Psoas muscle (tissue), 8 donors: ENCODE measurements at places on chromosomes 6 and 20. TPM values are rescaled to one million over a fixed set of nuclear protein-coding genes. Genes with fewer than 3 reads are reported as not detected.
A peak's percentile ranks its signal among the peaks of the same experiment; 100 is the strongest.

- DNase-seq, result no peak
These were observed 15.2 kb downstream of the VNN1 start for GRCh38 chr6:132698608-132699007.

The AAR2 gene
- 24.5 TPM for polyA plus RNA-seq

The HM13 gene
- polyA plus RNA-seq, result 44.0 TPM

DNA sequence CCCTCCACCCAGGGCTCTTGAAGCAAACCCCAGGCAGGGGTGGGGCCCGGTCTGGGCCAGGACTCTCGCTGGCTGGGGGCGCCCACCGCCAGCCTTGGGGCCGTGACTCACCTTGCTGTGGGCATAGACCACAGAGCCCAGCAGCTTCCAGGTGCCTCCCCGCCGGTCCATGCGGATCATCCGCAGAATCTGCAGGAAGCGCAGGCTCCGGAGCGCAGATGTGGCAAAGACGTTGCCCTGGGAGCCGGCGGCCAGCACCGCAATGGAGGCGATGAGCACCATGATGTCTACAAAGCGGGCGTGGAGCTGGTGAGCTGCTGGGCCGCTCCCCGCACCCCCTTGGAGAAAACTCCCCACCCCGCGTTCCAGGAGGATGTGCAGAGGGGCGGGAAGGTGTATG, 27.9 kb downstream of the KCNQ2 start:
- DNase-seq, result no peak

DNA sequence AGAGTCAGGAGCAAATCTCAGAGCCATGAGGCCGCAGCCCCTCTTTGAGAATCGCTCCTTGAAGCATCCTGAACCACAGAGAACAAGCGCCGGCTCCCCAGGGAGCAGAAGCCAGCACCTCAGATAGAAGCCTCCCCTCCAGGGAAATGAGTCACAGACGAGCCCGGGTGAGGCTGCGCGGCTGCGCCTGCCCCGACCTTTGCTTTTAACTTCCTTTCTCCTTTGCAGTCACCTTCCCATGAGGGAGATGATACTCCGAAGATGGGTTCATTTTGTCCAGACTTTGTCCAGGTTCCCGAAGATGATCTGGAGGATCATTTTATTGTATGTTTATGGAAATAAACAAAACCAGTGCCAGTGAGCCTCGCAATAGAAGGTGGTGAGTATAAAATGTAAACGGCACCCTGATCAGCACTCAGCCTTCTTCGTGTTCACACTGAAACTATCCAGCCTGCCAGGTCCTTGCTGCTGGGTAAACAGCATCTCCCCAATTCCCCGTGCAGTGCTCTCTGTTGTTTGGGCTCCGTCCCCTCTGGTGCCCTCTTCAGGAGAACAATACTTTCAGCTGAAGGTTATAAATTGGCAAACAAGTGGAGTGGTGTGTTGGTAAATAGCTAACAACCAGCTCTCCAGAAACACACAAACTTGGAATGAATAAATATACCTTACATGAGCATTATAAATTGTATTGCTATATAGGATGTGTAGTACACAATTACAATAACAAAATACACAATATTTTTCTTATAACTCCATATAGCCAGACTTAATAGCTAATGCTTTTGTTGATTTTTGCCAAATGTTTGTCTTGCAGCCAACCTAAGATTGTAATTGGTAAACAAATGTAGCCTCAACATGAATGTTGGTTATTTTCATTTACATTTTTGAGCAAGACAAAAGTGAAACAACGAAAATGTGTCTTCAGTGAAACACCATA, 41.4 kb upstream of the TMEM181 start:
- no peak for DNase-seq

- no peak for DNase-seq
These were observed 370.4 kb upstream of the HSF2 start for GRCh38 chr6:122028933-122029522.

The BCAS4 gene
- 0.28 TPM for polyA plus RNA-seq

DNA sequence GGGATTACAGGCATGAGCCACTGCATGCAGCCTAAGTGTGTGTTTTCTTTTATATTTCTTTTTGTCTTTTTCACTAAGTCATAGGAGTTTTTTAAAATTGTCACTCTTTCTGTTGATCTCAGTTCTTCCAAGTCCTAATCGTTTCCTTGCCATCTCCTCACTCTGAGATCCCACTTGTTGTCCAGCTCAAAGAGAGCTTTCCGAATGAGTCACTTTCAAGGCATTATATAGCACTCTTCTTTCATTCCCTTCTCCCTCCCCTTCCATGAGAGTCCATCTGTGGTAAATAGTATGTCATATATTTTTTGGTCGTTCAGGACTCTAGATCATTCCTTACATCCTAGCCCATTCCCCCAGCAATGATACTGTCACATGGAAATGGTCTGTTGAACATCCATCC, 4.3 kb downstream of the VAPB start:
- DNase-seq, result no peak

DNA sequence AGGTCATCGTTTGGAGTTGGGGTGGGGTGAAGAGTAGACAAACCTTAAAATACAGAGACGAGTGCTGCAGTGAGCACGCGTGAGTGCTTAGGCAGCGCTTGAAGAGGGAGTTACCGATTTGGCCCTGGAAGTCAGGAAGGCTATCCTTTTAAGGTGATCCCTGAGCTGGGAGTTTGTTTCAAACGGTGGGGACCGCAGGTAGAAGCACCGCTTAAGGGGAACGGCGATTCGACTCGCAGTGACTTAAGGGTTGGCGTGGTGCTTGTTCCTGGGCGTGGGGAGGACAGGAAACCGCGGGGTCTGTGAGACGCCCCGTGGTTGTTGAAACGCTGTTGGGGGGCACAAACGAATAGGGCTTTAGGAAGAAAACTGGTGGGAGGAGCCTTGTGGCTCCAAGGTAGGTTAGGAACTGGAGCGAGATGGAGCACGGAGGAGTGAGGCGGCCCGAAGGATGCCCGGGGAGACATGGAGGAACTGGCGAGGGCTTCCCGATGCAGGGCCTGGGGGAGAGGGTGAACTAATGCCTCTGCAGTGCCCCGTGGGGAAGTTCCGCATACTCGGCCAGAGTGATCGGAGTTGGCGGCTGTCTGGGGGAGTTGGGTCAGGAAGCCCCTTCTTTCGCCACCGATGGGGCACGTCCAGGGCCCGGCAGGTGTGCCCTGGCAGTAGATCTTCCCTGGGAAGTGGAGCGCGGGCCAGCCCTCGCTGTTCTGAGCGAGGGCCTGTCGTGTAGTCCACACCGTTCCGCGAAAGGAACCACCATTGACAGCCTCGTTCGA, 1.3 kb upstream of the CDYL start:
- peak; percentile 67 for DNase-seq

GRCh38 chr6:35728683-35729678, 7.9 kb upstream of the ARMC12 start:
- DNase-seq, result peak; percentile 79

DNA sequence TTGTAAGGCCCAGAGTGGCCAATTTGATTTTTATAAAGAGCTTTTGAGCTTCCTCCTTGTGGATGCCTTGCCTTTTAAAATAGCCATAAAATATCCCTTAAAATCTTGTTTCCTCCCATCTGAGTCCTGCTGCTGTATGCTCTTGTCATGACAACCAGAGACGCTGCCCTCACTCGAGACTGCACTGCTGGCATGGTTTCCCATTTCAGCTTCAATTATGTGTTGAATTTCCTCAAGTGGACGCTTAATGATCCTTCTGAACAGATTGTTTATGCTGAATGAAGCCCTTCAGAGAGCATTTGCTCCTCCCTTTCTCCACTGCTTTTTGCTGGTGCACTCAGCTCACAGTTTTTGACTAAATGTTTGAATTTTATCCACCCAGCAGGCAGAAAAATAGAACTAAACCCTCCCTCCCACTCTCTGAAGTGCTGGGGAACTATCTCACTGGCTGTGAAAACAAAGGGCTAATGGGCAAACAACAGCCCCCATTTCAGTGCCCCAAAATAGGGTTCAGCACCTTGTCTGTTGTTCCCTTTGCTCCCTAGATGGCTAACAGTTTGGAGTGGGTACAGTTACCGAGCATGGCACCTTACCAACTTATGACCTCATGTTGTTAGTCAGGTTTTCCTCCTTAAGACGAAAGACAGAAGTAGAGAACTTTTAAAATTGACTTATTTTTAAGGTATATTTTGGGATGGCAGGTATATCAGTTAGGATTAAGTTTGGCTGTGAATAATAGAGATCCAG, 45.5 kb upstream of the RNF8 start:
- no peak for DNase-seq

- DNase-seq, result no peak
These were observed 43.1 kb downstream of the ALDH5A1 start for GRCh38 chr6:24537771-24538385.

The USP49 gene
- polyA plus RNA-seq, result 0.38 TPM

The GPANK1 gene
- 23.5 TPM for polyA plus RNA-seq

The ANKRD66 gene
- not detected for polyA plus RNA-seq

DNA sequence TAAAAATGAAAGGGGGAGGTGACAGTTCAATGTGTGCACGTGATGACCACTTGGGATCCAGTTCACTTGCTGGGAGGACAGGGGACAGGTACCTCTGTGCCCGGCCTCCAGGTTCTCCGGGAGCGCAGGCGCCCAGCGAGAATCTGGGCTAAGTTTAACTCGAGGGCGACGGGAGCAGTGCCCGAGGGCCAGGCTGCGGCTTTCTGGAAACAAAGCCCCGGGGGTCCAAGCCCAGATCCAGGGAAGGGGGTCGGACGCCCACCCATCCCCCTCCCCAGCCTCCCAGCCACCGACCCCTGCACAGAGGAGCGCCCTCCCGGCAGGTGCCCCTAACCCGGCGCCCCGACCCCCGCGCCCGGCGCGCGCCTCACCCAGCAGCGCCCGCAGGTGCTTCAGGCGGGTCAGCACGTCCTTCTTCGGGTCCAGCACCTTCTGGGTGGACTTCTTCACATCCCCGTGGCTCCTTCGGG, 405 bp downstream of the RALGAPA2 start:
- DNase-seq, result no peak

DNA sequence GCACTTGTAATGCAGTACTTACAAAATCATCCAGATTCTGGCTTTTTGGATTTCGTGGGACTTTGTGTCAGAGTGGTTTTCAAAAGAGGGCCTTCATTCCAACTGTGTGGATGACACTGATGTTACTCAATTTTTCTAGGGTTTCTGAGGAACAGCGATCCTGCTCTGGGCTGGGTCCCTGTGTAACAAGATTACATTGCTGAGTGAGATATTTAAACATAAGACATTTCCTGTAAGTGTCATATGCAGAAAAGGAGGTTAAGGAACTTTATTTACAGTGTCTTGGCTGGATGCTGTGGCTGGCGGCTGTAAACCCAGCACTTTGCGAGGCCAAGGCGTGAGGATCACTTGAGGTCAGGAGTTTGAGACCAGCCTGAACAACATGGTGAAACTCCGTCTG, 6.7 kb downstream of the ZFAND3 start:
- DNase-seq, result no peak

DNA sequence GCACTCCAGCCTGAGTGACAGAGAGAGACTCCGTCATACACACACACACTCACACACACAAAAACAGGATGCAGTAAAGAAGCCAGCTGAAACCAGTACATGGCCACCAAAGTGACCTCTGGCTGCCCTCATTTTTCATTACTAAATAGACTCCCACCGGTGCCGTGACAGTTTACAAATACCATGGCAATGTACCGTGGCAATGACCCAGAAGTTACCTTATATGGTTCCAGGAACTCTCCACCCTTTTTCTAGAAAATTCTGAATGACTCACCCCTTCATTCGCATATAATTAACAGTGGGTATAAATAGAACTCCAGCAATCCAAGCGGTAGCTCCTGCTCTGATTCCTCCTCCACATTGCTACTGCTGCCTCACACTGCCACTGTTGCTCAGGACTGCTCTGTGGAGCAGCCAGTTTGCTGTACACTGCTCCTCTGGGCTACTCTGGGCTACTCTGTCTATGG, 57.7 kb downstream of the SNX5 start:
- DNase-seq, result peak; percentile 48

- no peak for DNase-seq
These were observed 36.5 kb downstream of the RARS2 start for GRCh38 chr6:87553159-87553765.

DNA sequence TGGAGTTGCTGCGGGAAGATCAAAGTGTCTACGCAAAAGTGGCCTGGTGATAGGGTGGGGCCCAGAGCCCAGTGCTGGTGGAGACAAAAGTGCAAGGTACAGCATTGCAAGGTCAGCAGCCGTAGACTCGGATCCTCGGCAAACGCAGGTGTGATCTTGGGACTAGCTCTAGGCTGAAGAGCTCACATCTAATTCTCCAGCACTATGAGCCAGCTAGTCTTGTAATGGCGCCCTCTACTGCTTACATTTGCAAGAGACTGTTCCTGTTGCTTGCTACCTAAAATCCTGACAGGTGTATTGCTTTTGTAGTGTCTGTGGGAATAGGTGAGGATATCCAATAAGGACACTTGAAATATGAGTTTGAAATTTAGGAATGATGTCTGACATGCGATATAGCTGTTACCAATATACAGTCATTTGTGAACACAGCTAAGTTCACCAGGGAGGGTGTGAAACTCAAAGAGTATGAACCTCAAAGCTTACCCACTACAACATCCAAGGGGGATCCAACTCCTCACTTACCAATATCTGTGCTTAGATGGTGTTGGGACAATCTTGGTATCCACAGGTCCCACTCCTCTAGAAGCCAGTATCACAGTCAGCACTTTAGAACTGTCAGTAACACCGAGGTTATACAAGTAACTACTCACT, 58.4 kb downstream of the PDE7B start:
- no peak for DNase-seq

The TFAP2C gene
- polyA plus RNA-seq, result 0.03 TPM

DNA sequence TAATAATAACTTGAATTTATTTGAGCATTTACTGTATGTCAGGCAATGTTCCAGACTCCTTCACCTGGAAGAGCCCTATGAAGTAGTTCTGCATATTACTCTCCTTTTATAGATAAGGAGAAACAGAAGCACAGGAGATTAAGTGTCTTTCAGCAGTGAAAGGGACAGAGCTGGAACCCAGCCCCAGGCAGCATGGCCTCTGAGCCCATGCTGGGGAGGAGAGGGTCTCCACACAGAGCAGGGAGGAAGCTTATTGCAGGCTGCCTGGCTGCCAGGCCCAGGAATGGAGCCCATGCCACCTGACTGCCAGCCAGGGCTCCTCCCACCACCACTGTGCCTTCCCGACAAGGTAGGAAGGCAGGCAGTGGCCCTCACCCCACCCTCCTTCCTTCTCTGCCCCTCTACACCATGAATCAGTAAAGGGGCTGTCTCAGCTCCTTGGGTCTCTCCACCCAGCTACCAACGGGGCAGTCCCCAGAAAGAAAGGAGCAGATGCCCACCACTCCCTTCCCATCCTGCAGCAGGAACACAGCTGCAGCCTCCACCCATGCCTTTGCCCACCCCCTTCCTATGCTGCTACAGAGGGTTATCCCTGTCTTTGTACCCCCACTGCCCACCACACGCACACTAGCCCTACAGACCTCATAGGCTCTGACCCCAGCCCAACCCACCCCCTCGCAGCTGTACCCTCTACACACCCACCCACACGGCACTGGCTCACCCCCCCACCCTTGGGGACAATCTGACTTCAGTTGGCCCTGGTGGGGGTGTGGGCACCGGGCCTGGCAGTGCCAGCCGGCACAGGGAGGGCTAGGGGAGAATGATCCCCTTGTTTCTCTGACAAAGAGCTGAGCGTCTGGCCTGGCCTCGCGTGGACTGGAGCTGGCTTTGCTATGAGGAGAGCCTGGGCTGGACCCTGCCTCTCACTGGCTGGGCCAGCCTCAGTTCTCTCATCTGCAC, 41.8 kb downstream of the TFEB start:
- no peak for DNase-seq
